CD4-positive, alpha-beta memory T cell (primary cell): ENCODE measurements at places on chromosomes 2 and 18. TPM values are rescaled to one million over a fixed set of nuclear protein-coding genes. Genes with fewer than 3 reads are reported as not detected.

DNA sequence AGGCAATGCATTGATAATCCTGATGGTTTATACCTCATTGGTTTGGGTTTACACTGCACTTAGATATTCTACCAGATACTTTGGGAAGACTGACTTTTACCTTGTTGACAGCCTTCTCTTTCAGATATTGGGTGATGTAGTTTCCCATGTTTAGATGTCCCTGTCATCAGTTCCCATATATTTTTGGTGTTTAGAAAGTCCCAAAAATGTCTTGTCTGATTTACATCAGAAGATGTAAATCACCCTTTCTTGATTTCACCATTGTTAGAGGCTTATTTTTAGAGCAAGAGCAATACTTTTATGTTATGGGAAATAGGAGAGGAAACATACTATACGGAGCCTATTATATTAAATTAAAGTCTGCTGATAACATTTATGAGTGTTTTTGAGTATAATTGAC lies 14.4 kb upstream of the CCDC102B start:
- DNase-seq = no peak

- DNase-seq = no peak
Measured at GRCh38 chr2:16031848-16032159, 91.5 kb downstream of the MYCN start.

Gene DNAH7
- total RNA-seq = not detected

Gene HS6ST1
- total RNA-seq = 12.4 TPM

Gene KCNG3
- total RNA-seq = not detected
